ENCODE measurements at places on chromosomes 11 and 22.

GRCh38 chr11:69154211-69154913 is 1.4 kb upstream of the SMIM38 start:
- no peak for DNase-seq

- no peak for DNase-seq
These were observed 35.4 kb upstream of the WNT7B start for GRCh38 chr22:46012182-46012880.

- no peak for DNase-seq
These were observed 184.0 kb upstream of the GUCY1A2 start for GRCh38 chr11:107202241-107202640.

DNA sequence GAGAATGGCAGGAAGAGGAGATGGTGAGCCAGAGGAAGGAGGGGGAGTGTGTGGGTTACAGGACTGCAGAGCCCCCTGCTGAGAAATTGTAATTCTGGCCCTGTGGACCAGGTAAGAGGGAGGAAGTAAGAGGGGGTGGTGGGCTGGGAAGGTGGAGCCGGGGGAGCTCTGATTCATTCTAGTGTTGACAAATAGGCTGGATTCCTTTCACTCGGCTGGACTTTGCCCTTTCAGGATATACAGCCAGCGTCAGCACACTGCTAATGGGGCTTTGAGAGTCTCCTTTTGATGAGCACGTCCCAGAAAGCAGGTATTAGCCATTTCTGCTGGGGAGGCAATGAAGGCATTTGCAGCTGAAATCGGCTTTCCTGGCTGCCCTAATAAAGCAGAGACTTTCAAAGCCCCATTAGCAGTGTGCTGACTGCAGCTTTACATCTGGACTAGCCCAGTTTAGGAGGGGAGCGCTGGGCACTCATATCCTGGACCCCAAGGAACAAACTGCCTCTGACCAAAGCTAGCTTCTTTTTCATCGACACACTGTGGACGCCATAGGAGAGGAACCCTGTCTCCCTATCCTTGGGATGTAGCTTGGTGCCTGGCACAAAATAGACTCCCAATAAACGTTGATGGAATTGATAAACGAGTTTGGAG is 44.8 kb upstream of the CADM1 start:
- no peak for DNase-seq

- DNase-seq = no peak
These were observed 31.5 kb upstream of the CYB5R3 start for GRCh38 chr22:42680648-42681047.

GRCh38 chr11:62588966-62589637 is 2.2 kb downstream of the TUT1 start:
- no peak for DNase-seq

DNA sequence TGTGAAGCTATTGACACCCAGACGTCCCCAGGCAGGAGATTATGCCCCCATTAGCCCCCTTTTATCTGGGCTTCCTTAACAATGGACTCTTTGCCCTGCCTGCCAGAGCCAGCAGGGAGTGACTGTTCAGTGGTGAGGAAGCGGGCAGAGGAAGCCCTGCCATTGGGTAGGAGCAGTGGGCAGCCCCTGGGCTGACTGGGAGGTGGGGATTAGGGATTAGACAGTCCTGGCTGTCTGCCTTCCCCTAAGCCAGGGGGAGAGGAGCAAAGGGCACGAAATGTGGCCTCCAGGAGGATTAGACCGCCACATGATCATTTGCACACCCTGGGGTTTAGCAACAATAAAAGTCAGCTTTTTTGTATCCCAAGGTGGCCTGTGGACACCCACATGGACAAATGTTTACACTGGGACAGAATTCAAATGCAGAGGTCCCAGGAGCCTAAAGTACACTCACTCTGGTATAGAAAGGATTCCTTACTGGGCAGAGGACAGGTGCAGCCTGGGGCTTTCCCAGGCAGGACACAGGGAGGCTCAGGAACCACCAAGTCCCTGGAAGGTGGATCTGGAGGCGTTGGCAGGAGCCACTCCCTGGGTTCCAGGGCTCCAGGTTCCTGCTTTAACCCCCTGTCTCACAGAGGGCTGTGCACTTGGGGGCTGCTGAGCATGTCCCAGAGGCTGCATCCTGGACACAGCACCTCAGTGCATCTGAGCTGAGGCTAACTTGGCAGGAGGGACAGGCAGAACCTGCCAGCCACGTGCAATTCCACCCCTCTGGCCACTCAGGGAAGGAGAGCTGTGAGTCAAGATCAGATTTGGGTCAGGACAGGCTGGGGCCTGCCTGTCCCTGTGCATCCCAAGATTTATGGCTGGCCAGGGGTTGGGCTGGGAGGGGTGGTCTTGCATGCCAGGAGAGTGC is 2.1 kb downstream of the PNPLA3 start:
- DNase-seq = no peak

GRCh38 chr11:61334434-61335354 is 1.7 kb downstream of the TKFC start:
- DNase-seq = no peak

- no peak for DNase-seq
These were observed 25.7 kb downstream of the DRD4 start for GRCh38 chr11:662689-663274.

GRCh38 chr11:14079011-14079410 is 116.5 kb downstream of the SPON1 start:
- no peak for DNase-seq

DNA sequence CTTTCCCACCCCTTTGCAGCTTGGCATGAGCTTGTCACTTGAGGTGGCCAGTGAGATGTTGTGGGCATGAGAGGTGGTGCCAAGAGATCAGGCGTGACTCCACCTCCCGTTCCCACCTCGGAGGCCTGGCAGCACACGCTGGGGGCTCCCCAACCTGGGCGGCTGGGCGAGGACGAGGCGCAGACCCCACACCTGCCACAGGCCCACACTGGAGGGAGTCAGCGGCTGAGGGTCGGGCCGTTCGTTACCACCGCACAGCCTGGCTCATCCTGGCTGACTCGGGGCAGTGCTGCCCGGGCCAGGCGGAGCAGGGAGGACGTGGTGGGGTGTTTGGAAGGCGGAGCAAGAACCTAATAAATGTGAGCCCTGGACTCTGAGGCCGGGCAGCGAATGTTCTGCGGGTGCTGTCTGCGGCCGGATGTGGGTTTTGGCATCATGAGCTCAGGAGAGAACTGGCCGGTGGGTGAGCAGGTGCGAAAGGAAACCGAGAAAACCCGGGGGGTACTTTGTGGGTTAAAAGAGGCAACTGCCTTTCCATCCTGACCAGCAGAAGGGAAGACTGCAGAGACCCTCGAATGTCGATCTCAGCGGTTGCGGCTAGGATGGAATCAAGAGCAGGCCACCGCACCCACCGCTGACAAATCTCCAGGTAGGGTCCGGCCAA is 10.2 kb upstream of the IFITM3 start:
- DNase-seq = no peak

- DNase-seq = no peak
These were observed 14.9 kb upstream of the PRG2 start for GRCh38 chr11:57405271-57405860.

- DNase-seq = no peak
These were observed 1206.6 kb downstream of the BRD1 start for GRCh38 chr22:48621085-48621484.

DNA sequence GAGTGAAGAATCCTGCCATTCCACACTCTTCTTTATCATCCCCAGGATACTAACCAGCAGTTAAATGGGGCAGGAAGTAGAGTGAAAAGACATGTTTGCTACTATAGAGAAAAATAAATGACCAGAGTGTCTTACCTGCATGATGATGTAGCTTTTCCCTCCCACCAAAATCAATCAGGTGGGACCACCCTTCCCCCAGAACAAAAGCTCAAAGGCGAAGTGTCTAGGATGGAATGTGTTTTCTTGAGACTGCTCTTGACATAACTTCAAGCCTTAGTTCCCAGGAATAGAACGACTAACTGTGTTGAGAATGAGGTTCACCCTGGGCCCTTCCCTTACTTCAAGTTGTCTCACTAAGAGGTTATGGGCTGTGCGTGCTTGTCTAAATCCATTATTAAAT is 339.2 kb upstream of the CCDC90B start:
- DNase-seq = no peak

DNA sequence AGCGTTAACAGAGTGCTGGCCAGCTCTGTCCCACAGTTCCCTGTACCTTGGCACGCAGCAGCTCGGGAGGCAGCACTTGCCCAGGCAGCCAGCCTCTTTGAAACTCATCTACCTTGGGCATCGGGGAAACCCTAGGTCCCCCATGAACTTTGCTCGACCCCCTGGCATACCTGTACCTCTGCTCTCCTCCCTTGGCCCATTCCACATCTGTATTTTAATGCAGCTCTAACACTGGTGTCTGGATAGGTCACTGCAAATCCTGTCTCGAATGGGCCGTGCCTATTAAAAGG is 304.1 kb downstream of the TBC1D22A start:
- DNase-seq = no peak

DNA sequence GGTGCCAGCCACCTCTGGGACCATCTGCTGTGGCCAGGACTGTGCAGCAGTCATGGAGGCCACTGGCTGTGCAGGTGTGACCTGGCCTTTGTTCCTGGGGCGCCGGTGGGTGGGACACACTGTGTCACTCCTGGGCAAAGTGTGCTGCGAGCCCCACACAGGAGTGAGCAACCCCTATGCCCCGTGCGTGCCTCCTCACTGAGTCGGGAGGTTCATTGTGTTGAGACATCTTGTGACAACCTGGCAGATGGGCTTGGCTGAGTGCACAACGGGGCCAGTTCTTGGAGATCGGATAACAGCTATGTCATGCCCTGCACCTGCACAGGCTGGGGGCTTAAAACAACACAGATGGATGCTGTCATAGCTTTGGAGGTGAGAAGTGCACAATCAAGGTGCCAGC is 13.5 kb downstream of the ANO1 start:
- no peak for DNase-seq
